ENCODE measurements at places on chromosomes 3 and 15.

- no peaks in the 10 kb centered on the region for H3K27me3 ChIP-seq
- peak overlapping the region; percentile 98 for H3K27ac ChIP-seq
- H3K4me3 ChIP-seq, result peak overlapping the region; percentile 73
- no peak for DNase-seq
Measured at GRCh38 chr15:85380812-85381642, 624 bp downstream of the AKAP13 start.

GRCh38 chr3:185330238-185330637 lies 32.7 kb upstream of the MAP3K13 start:
- H3K27me3 ChIP-seq, result no peaks in the 10 kb centered on the region
- H3K27ac ChIP-seq, result no peak overlapping the region
- no peaks in the 10 kb centered on the region for H3K36me3 ChIP-seq
- no peak overlapping the region for H3K4me3 ChIP-seq
- H3K4me1 ChIP-seq, result no peaks in the 10 kb centered on the region

- H3K27me3 ChIP-seq, result no peaks in the 10 kb centered on the region
- H3K36me3 ChIP-seq, result no peaks in the 10 kb centered on the region
- DNase-seq, result peak; percentile 20
- no peak overlapping the region for H3K4me3 ChIP-seq
- H3K27ac ChIP-seq, result no peak overlapping the region
- H3K4me1 ChIP-seq, result no peaks in the 10 kb centered on the region
Measured at GRCh38 chr3:143328451-143328850, 208.9 kb downstream of the CHST2 start.

GRCh38 chr15:52658955-52659354 lies 20.2 kb downstream of the ATOSA start:
- H3K36me3 ChIP-seq, result no peaks in the 10 kb centered on the region
- DNase-seq, result no peak
- no peaks in the 10 kb centered on the region for H3K27me3 ChIP-seq
- H3K27ac ChIP-seq, result no peak overlapping the region

DNA sequence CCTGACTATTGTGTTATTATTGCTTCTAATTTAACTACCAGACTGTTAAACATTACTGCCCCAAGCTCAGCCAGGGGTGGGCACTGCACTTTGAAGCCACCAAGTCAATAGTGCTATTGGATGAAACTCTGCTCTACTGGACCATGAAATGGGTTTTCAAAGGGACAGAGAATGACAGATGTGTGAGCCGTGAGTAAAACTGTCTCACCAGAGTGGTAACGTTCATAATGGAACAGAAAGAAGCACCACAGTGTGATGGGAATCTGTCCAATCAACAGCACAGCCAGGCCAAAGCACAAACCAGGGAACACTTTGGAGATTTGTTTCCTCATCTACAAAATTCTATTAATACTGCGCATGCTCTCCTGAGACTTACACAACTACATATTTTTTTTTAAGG lies 171.8 kb upstream of the LPP start:
- DNase-seq, result no peak
- H3K27ac ChIP-seq, result no peak overlapping the region
- no peaks in the 10 kb centered on the region for H3K27me3 ChIP-seq
- no peaks in the 10 kb centered on the region for H3K36me3 ChIP-seq

- peaks cover 3% of the 10 kb centered on the region for H3K27me3 ChIP-seq
- peaks cover 15% of the 10 kb centered on the region for H3K4me1 ChIP-seq
- H3K36me3 ChIP-seq, result no peaks in the 10 kb centered on the region
- H3K27ac ChIP-seq, result peak overlapping the region; percentile 81
- peak; percentile 79 for DNase-seq
- H3K4me3 ChIP-seq, result peak overlapping the region; percentile 94
Measured at GRCh38 chr15:63504979-63505841, 817 bp downstream of the USP3 start.

- H3K4me3 ChIP-seq, result no peak overlapping the region
- no peak for DNase-seq
- no peaks in the 10 kb centered on the region for H3K27me3 ChIP-seq
- no peaks in the 10 kb centered on the region for H3K36me3 ChIP-seq
Measured at GRCh38 chr3:172107403-172107802, 68.0 kb downstream of the FNDC3B start.

- no peaks in the 10 kb centered on the region for H3K4me1 ChIP-seq
- no peak overlapping the region for H3K4me3 ChIP-seq
- peak; percentile 94 for DNase-seq
- H3K36me3 ChIP-seq, result peaks cover 7% of the 10 kb centered on the region
- no peak overlapping the region for H3K27ac ChIP-seq
Measured at GRCh38 chr3:53219895-53220483, 35.8 kb downstream of the TKT start.

GRCh38 chr15:41215708-41216107 lies 14.8 kb downstream of the EXD1 start:
- no peaks in the 10 kb centered on the region for H3K36me3 ChIP-seq
- no peaks in the 10 kb centered on the region for H3K27me3 ChIP-seq
- H3K4me3 ChIP-seq, result no peak overlapping the region
- DNase-seq, result no peak
- no peak overlapping the region for H3K27ac ChIP-seq
- H3K4me1 ChIP-seq, result no peaks in the 10 kb centered on the region

GRCh38 chr15:87816811-87817210 lies 439.7 kb downstream of the NTRK3 start:
- H3K36me3 ChIP-seq, result no peaks in the 10 kb centered on the region
- H3K4me1 ChIP-seq, result no peaks in the 10 kb centered on the region
- no peak for DNase-seq

- no peaks in the 10 kb centered on the region for H3K27me3 ChIP-seq
- DNase-seq, result no peak
- H3K4me3 ChIP-seq, result no peak overlapping the region
- no peak overlapping the region for H3K27ac ChIP-seq
- no peaks in the 10 kb centered on the region for H3K36me3 ChIP-seq
Measured at GRCh38 chr3:57545636-57546268, 1.6 kb upstream of the DNAH12 start.

DNA sequence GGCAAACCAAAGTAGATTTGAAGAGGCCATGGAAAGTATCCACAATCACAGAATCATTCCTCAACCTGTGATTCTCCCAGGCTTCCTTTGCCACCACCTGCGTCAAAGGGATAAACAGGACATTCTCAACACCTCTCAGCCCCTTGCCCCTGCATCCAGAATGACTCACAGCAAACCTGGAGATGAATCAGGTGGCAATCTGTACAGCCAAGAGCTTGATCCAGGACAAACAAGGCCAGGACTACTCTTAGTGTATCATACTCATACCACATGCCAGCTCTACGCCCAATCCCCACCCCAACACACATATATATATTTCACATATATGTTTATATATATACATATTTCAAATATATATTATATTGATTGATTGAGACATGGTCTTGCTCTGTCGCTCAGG lies 23.6 kb upstream of the C3orf62 start:
- H3K36me3 ChIP-seq, result peaks cover 18% of the 10 kb centered on the region
- H3K27ac ChIP-seq, result no peak overlapping the region
- H3K27me3 ChIP-seq, result no peaks in the 10 kb centered on the region
- no peak for DNase-seq
- no peak overlapping the region for H3K4me3 ChIP-seq
- no peaks in the 10 kb centered on the region for H3K4me1 ChIP-seq

- peaks cover 5% of the 10 kb centered on the region for H3K4me1 ChIP-seq
Measured at GRCh38 chr15:85337425-85338074, 42.9 kb upstream of the AKAP13 start.

GRCh38 chr3:134699141-134699711 lies 48.4 kb upstream of the KY start:
- no peaks in the 10 kb centered on the region for H3K4me1 ChIP-seq
- no peaks in the 10 kb centered on the region for H3K36me3 ChIP-seq
- H3K27ac ChIP-seq, result no peak overlapping the region

GRCh38 chr3:94225148-94225865 lies 162.4 kb downstream of the NSUN3 start:
- H3K4me3 ChIP-seq, result no peak overlapping the region
- no peaks in the 10 kb centered on the region for H3K27me3 ChIP-seq
- DNase-seq, result no peak
- no peaks in the 10 kb centered on the region for H3K36me3 ChIP-seq
- no peaks in the 10 kb centered on the region for H3K4me1 ChIP-seq
- no peak overlapping the region for H3K27ac ChIP-seq

DNA sequence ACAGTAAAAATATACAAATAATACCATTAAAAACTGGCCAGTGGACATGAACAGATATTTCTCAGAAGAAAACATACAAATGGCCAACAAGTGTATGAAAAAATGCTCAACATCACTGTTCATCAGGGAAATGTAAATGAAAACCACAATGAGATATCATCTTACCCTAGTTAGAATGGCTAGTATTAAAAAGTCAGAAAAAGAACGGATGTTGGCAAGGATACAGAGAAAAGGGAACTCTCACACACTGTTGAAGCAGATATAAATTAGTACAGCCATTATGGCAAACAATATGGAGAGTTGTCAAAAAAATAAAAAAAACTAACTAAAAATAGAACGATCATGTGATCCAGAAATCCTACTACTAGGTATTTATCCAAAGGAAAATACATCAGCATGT lies 222.7 kb upstream of the NAALADL2 start:
- no peak overlapping the region for H3K4me3 ChIP-seq
- no peak for DNase-seq
- H3K4me1 ChIP-seq, result no peaks in the 10 kb centered on the region
- H3K27ac ChIP-seq, result no peak overlapping the region

DNA sequence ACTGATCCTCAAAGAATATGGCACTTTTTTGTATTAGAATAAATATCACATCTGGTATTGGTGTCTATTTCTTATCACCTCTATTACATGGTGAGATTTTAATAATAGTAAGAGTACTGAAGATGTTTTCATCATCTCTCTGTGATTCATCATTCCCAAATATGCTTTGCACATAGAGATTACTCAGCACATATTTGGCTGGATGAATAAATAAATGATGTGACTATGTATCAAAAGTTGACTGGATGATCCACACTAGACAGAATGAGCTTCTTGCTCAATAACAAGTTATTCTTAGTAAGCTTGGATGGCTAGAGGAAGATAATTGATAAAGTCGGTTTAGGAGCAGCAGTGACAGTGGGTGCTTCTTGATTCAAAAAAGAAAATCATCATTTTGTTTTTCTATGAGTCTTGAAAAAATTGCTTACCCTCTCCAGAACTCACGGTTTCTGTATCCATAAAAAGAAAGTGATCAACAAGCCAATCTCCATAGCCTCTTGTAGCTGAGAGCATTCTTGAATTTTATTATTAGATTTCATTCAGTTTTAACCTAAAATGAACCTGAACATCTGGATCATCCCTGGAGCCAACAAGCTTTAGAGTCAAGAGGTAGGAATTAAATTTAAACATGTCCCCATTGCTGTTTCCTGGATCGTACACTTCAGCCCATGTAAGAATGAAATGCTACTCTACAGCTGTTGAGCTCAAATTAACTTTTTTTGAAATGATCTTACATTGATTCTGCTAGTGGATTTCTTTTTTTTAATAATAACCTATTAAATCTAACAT lies 104.8 kb upstream of the OSTN start:
- no peaks in the 10 kb centered on the region for H3K36me3 ChIP-seq
- no peak overlapping the region for H3K4me3 ChIP-seq
- H3K27ac ChIP-seq, result no peak overlapping the region
- no peaks in the 10 kb centered on the region for H3K4me1 ChIP-seq

GRCh38 chr15:44325568-44325967 lies 37.0 kb downstream of the GOLM2 start:
- no peak overlapping the region for H3K27ac ChIP-seq
- no peaks in the 10 kb centered on the region for H3K36me3 ChIP-seq
- no peaks in the 10 kb centered on the region for H3K27me3 ChIP-seq
- H3K4me3 ChIP-seq, result no peak overlapping the region

- no peaks in the 10 kb centered on the region for H3K36me3 ChIP-seq
- H3K27ac ChIP-seq, result no peak overlapping the region
- DNase-seq, result peak; percentile 82
Measured at GRCh38 chr3:194472290-194472920, 14.4 kb downstream of the ATP13A3 start.

DNA sequence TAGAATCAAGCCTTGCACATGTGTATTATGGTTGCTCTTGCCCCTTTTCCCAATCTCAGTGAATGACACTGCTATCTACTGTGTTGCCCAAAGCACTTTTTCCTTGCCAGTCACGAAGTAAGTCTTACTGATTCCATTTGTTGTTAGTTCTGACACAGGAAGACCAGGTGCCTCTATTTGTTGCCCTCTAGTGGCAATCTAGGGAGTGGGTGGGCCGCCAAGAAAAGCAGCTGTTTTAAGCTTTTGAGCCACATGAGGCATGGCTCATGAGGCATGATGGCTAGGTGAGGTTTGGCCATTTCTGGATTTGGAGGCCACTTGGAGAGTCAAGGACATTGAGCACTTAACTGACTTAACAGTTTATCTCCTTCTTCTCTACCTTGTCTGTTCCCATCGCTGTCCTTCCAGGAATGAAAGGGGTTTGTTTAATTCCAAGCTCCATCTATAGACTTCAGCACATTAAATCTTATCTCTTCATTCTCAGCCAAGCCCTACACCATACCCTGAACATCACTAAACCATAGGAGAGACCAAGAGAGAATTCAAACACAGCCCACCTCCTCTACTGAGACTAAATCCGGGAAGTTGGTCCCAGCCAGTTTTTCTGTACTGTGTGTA lies 103.1 kb downstream of the HCN4 start:
- H3K4me1 ChIP-seq, result no peaks in the 10 kb centered on the region
- H3K27me3 ChIP-seq, result no peaks in the 10 kb centered on the region
- peaks cover 2% of the 10 kb centered on the region for H3K36me3 ChIP-seq
- H3K27ac ChIP-seq, result no peak overlapping the region

GRCh38 chr3:179544981-179545645 lies 17.6 kb upstream of the ACTL6A start:
- no peak overlapping the region for H3K4me3 ChIP-seq
- no peak overlapping the region for H3K27ac ChIP-seq
- DNase-seq, result no peak
- no peaks in the 10 kb centered on the region for H3K27me3 ChIP-seq
- H3K36me3 ChIP-seq, result no peaks in the 10 kb centered on the region
- H3K4me1 ChIP-seq, result peaks cover 4% of the 10 kb centered on the region

- no peak overlapping the region for H3K4me3 ChIP-seq
- H3K36me3 ChIP-seq, result no peaks in the 10 kb centered on the region
- DNase-seq, result peak; percentile 11
Measured at GRCh38 chr15:59801649-59802048, 112.5 kb upstream of the BNIP2 start.

- no peaks in the 10 kb centered on the region for H3K4me1 ChIP-seq
- no peak overlapping the region for H3K27ac ChIP-seq
- no peaks in the 10 kb centered on the region for H3K27me3 ChIP-seq
- DNase-seq, result no peak
Measured at GRCh38 chr3:186013312-186013711, 75.5 kb upstream of the TRA2B start.
